ENCODE measurements at places on chromosomes 16 and 17.

GRCh38 chr16:30488764-30489605 lies 16.4 kb downstream of the ITGAL start:
- DNase-seq: no peak

GRCh38 chr17:79944821-79945391 lies 90.8 kb downstream of the TBC1D16 start:
- no peak for DNase-seq

- DNase-seq: no peak
These were observed 19.3 kb downstream of the DBNDD1 start for GRCh38 chr16:89999831-90000574.

GRCh38 chr17:80055597-80055996 lies 19.2 kb downstream of the CCDC40 start:
- DNase-seq: no peak

DNA sequence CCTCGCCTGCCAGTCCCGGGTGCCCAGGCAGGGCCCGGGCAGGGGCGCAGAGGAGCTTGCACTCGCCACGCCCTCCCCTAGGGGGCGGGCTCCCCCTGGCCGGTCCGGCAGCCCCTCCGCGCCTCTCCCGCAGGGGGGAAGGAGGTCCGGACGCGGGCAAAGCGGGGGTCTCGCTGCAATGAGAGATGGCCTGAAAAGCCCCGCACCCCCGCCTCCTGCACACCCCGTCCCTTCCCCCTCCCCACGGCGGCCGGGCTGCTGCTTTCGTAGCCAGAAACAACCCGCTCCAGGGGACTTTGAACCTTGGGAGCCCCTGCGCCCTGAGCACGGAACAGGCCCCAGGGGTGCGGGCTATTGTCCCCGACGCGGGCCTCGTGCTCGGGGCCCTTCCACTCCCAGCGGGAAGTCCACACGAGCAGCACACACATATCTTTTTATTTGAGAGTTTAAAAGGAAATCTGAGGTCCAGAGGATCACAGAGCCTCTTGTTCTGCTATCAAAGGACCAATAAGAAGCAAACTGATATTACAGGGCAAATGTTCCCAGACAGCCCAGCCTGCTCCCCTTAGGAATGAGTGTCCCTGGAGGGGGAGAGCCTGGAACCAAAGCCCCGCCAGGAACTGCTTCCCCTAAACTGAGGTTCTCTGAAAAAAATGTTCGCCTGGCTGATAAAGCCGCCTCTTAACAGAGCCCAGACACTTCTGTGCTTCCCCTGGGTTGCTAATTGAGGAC lies 5.8 kb upstream of the CBX4 start:
- peak; percentile 34 for DNase-seq

GRCh38 chr16:58506241-58507194 lies 6.6 kb downstream of the NDRG4 start:
- no peak for DNase-seq

GRCh38 chr16:54522584-54522983 lies 236.0 kb upstream of the IRX3 start:
- no peak for DNase-seq

GRCh38 chr17:80565343-80566053 lies 20.9 kb downstream of the RPTOR start:
- no peak for DNase-seq

- no peak for DNase-seq
These were observed 17.9 kb upstream of the TANGO6 start for GRCh38 chr16:68825427-68825826.

All from activated CD4-positive, alpha-beta T cell treated with anti-CD3 and anti-CD28 coated beads, Interleukin-2, amount 50 U/mL, for 4 hours (primary cell).